ENCODE measurements at places on chromosomes 3 and 15. TPM values are rescaled to one million over a fixed set of nuclear protein-coding genes. Genes with fewer than 3 reads are reported as not detected.
A peak's percentile ranks its signal among the peaks of the same experiment; 100 is the strongest.

Gene CEP152
- 3.6 TPM for total RNA-seq

Gene MGA
- 45.5 TPM for total RNA-seq

DNA sequence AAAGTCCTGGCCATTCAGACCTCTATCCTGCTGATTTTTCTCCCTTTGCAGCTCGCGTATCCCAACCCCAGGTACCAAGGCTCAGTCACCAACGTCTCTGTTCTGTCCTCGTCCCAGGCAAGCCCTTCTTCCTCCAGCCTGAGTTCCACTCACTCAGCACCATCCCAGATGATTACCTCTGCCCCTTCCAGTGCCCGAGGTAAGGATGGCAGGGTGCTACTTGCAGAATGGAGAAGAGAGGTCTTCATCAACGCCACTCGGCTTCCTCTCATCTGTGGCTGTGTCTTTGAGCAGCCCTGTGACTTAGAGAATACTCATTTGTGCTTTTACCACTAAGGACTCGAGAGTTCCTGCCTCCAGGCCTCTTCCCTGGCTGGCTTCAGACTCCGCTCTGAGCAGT lies 22.6 kb upstream of the MANF start:
- no peak for DNase-seq
- no peaks in the 10 kb centered on the region for H3K27me3 ChIP-seq
- no peaks in the 10 kb centered on the region for H3K4me1 ChIP-seq
- no peaks in the 10 kb centered on the region for H3K36me3 ChIP-seq
- H3K4me3 ChIP-seq, result no peak overlapping the region

Gene SLC24A5
- total RNA-seq, result not detected

Gene PCNP
- total RNA-seq, result 48.5 TPM

Gene CCDC54
- not detected for total RNA-seq

Gene ALPK3
- total RNA-seq, result 15.8 TPM

DNA sequence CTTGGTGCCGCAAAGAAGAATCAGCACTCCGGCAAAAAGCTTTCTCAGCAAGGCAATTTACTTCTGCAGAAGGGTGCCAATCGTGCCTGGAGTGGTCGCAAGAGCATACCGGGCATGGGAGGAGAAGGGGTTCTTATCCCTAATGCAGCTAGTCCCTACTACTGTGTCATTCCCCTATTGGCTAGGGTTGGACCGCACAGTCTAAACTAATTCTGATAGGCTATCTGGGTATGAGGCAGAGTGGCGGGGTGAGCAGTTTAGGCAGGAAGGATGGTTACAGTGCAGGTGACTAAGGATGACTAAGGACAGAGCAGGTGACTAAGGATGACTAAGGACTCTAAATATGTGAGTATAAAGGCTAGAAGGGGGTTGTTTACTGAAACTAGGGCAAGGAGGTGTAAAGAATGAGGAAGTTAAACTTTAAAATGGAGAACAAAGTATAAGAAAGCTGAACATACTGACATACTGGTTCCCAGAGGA lies 52.9 kb downstream of the PGBD4 start:
- H3K36me3 ChIP-seq, result peaks cover 8% of the 10 kb centered on the region
- H3K4me1 ChIP-seq, result no peaks in the 10 kb centered on the region
- no peak for DNase-seq
- no peak overlapping the region for H3K4me3 ChIP-seq
- no peak overlapping the region for H3K27ac ChIP-seq

DNA sequence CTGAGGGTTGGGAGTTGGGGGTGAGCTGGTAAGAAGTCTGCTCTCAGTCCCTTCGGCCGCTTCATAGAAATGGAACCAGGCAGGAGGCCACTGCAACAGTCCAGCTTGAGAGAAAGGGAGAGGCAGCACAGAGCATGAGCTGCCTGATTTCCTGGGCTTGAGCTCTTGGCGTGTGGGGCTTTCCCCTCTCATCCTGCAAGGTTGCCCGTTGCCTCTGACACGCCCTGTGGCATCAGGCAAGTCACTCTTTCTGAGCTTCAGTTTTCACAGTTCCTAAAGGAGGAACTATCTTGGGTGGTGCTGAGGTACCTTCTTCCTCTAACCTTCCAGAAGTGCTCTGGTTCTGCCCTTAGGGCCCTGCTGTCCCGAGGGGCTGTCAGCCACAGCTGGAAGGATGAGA lies 4.9 kb downstream of the MESP2 start:
- no peak for DNase-seq
- H3K27me3 ChIP-seq, result no peaks in the 10 kb centered on the region
- no peak overlapping the region for H3K27ac ChIP-seq
- H3K4me3 ChIP-seq, result no peak overlapping the region

- no peak overlapping the region for H3K4me3 ChIP-seq
- H3K36me3 ChIP-seq, result no peaks in the 10 kb centered on the region
- no peaks in the 10 kb centered on the region for H3K4me1 ChIP-seq
- H3K27ac ChIP-seq, result no peak overlapping the region
Measured at GRCh38 chr15:67335534-67336222, 81.1 kb downstream of the IQCH start.

GRCh38 chr3:34219556-34219955 lies 421.1 kb downstream of the PDCD6IP start:
- no peaks in the 10 kb centered on the region for H3K36me3 ChIP-seq
- H3K4me1 ChIP-seq, result no peaks in the 10 kb centered on the region
- no peak for DNase-seq
- no peak overlapping the region for H3K27ac ChIP-seq
- no peak overlapping the region for H3K4me3 ChIP-seq

DNA sequence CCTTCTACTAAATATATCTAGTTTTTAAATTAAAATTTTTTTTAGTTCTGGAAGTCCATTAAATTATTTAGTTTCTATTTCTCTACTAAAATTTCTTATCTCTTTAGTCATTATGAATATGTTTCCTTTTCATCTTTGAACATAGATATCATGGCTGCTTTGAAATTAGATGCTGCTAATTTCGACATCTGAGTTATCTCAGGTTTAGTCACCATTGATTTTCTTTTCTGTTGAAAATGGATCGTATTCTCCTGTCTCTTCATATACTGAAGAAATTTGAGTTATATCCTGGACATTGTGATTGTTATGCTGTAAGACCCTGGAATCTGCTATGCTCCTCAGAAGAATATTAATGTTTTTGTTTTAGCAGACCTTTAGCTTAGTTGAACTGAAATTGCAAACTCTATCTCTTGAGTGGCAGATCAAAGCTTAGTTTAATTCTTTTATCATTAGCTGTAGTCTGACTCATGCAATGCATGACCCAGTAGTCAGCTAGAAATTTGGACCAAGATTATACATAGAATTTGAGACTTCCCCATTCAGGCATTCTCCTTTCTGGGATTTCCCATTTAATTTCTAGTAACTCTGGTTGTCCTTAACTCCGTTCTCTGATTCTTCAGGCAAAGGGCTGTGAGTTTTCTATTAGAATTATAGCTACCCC lies 439.8 kb upstream of the IL12A start:
- H3K4me3 ChIP-seq, result no peak overlapping the region
- DNase-seq, result no peak
- no peaks in the 10 kb centered on the region for H3K36me3 ChIP-seq
- H3K27ac ChIP-seq, result no peak overlapping the region
- no peaks in the 10 kb centered on the region for H3K4me1 ChIP-seq

Gene CLDN18
- total RNA-seq, result 10.1 TPM

GRCh38 chr15:89462198-89462912 lies 34.0 kb downstream of the RHCG start:
- peak overlapping the region; percentile 24 for H3K4me3 ChIP-seq
- H3K36me3 ChIP-seq, result no peaks in the 10 kb centered on the region
- H3K27me3 ChIP-seq, result no peaks in the 10 kb centered on the region
- H3K4me1 ChIP-seq, result peaks cover 67% of the 10 kb centered on the region
- DNase-seq, result peak; percentile 84
- H3K27ac ChIP-seq, result peak overlapping the region; percentile 88

Measured in body of pancreas (tissue), 4 donors.